Central memory CD8-positive, alpha-beta T cell (primary cell): ENCODE measurements at places on chromosomes 12 and 14.

DNA sequence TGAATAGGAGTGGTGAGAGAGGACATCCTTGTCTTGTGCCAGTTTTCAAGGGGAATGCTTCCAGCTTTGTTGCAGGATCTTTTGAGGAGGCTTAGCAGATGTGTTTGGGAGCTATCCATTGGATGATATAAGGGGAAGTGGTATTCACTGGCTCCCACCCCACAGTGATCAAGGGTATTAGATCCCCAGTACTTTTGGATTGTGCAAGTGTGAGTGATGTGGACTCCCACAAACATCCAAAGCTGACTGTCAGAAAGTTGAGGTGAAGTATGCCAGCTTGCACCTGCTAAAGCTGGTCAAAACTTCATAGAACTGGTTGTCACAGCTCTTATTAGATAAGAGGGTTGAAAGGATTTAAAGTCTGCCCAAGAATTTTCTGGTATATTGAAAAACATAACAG lies 110.1 kb upstream of the BTG1 start:
- no peak for DNase-seq

DNA sequence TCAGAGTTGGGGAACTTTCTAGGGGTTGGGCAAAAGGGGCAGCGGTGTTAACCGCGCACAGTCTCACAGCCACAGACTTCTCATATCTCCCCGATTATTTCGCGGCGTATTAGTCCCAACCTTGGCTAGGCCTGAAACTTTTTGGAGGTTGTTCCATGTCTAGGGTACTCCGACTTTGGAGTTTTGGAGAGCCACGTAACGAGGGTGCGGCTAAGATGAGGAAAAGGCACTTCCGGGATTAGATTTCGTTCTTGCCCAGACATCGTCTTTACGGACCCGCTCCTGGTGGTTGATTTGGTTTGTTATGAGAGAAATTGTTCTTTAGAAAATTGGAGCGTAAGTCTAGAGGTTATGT lies 513 bp downstream of the CCNK start:
- peak; percentile 17 for DNase-seq

DNA sequence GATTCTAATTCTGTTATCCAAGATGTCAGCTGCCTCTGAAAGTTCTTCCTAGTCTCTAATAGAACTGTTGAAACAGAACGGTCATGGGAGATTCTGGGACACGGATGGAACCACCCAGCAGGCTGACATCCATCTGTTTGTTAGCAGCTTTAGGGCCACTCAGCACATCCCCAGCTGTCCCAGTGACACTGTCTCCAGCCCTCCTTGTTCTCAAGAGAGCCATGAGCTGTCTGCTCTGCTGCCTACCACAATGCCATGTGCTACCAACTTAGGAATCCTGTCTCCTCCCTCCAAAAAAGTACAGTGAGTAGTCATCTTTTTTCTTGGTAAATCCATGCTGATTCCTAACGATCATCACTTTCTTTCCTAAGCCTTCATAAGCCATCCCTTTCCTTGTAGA lies 130.5 kb downstream of the ZFP36L1 start:
- no peak for DNase-seq

DNA sequence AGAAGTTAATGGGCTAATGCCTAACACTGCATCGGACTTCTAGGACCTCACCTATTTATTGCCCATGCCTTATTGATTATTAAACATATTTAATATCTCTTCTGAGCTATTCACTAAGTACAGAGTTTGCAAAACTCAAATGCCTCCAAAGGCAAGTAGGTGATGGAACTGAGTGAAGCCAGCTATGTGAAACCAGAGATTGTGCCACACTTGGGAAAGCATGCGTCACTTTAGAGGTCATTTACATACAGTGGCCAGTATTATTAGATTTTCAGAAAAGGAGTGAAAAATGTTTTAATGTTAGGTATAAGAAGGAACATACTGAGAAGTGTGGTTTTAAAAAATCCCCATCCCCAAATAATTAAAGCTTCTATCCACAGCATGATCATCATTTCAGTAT lies 27.7 kb downstream of the PDE6H start:
- no peak for DNase-seq

GRCh38 chr12:124529565-124530276 lies 37.7 kb downstream of the NCOR2 start:
- no peak for DNase-seq

- no peak for DNase-seq
Observed at GRCh38 chr12:131530422-131530821, 180.5 kb upstream of the SFSWAP start.

DNA sequence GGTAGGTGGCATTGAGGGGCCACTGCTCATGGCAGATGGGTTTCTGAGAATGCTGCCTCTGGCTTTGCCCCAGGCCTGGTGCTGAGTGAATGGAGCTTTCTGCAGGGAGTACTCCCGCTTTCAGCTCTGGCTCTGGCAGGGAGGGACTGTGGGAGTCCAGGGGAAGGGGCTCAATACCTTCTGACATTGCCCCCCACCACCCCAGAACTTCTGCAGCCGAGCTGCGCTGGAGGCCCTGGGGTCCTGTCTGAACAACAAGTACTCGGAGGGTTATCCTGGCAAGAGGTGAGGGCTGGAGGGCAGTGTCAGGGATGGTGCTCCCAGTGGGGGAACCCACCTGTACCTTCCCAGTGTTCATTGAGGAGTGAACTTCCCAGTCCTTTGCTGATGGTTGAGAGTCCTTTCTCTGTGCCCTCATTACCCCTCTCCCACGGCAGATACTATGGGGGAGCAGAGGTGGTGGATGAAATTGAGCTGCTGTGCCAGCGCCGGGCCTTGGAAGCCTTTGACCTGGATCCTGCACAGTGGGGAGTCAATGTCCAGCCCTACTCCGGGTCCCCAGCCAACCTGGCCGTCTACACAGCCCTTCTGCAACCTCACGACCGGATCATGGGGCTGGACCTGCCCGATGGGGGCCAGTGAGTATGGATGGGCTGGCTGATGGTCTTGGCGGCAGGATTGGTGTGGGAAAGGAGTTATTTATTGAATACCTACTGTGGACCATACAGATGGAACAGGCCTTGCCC lies 1.9 kb downstream of the SHMT2 start:
- no peak for DNase-seq

- DNase-seq: no peak
Observed at GRCh38 chr14:74089251-74090020, 4.7 kb downstream of the LIN52 start.

DNA sequence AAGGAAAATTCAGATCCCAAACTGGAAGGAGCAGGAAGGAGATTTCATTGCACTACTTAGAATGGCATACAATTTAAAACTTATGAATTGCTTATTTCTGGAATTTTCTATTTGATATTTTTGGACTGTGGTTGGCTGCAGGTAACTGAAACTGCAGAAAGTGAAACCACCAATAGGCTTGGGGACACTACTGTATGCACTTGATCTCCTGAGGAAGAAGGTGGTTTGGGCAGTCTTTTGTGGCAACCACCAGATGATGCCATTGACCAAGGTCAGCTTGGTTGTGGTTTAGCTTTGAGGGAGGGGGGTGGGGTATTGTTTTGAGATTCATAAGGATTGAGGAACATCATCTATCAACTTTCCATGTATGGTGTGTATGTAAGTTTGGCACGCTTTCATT lies 209.5 kb upstream of the STXBP6 start:
- DNase-seq: no peak

- no peak for DNase-seq
Observed at GRCh38 chr12:95733141-95733825, 57.3 kb downstream of the NTN4 start.

GRCh38 chr12:71415336-71416231 lies 24.0 kb upstream of the LGR5 start:
- no peak for DNase-seq

GRCh38 chr14:98564006-98564405 lies 708.0 kb downstream of the BCL11B start:
- DNase-seq: no peak

DNA sequence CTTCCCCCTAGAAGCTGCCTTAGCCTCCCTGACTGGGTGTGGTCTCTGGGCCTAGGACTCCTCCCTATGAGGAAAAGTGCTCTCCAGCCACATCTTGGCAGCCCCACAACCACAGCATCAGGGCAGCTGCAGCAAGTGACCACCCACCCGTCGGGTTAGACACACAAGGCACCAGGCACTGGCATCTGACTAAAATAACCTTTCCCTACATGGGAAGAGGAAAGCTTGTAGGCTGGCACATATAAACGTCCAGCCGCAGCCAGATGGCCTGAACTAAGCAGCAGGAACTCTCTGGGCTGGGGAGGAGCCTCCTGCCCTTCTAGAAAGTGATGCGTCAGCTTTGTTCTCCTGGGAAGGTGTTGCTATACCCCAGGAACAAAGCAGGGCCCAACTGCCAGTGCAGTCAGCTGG lies 328.7 kb downstream of the DPF3 start:
- DNase-seq: no peak

GRCh38 chr14:96792591-96792990 lies 4.6 kb upstream of the VRK1 start:
- no peak for DNase-seq

DNA sequence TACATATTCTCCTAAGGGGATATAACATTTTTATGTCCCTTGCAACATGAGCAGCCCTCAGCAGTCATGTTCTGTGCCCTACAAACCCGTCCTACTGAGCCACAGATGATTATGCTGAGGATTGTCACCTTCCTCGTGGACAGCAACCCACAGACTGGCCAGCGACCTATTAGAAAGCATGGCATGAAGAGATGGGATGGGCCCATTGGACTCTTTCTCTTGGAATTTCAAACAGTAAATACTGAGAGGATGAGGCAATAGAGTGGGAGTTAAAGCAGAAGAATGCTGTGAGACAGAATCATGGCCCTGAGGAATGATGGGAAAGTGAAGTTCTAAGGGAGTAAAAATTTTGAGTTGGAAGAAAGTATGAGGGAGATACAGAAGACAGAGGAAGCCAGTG lies 149.9 kb upstream of the BTG1 start:
- no peak for DNase-seq

GRCh38 chr14:28467611-28468010 lies 299.0 kb upstream of the FOXG1 start:
- no peak for DNase-seq

DNA sequence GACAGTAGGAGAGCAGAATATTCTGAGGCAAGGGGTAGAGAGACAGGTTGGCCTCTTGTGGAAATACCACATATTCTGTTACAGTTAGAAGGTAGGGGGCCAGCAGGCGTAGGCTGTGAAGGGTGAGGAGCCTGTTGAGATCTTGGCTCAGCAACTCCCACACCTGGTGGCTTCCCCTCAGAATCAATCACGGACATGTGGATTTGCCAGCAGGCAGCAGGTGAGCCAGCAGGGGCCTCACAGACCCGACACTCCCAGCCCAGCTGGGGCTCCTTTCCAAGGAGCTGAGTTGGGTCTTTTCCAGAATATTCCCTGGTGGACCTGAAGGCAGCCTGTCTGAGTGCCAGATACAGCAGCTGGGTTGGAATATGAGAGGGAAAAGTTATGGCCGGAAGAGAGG lies 150.0 kb upstream of the CRY1 start:
- no peak for DNase-seq

- no peak for DNase-seq
Observed at GRCh38 chr12:99257672-99258071, 389.9 kb upstream of the GARIN6 start.

- DNase-seq: no peak
Observed at GRCh38 chr14:75724414-75725204, 63.6 kb downstream of the TTLL5 start.

- DNase-seq: no peak
Observed at GRCh38 chr14:100022772-100023451, 42.3 kb upstream of the EVL start.

DNA sequence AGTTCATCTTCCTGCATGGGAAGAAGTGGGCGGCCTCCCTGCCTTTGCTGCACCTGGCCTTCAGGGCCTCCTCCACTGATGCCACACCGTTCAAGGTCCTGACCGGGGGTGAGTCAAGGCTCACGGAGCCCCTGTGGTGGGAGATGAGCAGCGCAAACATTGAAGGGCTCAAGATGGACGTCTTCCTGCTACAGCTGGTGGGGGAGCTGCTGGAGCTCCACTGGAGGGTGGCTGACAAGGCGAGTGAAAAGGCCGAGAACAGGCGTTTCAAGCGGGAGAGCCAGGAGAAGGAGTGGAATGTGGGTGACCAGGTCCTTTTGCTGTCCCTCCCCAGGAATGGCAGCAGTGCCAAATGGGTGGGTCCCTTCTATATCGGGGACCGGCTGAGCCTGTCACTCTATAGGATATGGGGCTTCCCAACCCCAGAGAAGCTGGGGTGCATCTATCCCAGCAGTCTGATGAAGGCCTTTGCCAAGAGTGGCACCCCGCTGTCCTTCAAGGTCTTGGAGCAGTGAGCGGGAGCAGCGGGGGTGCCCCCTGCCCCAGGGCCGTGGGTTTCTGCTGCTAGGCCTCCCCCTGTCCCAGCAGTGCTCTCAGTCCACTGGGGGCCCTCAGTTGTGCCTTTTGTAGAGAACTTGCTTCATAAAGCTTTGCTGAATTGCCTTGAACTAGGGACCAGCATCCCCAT lies 12.4 kb downstream of the CBLN3 start:
- DNase-seq: no peak

DNA sequence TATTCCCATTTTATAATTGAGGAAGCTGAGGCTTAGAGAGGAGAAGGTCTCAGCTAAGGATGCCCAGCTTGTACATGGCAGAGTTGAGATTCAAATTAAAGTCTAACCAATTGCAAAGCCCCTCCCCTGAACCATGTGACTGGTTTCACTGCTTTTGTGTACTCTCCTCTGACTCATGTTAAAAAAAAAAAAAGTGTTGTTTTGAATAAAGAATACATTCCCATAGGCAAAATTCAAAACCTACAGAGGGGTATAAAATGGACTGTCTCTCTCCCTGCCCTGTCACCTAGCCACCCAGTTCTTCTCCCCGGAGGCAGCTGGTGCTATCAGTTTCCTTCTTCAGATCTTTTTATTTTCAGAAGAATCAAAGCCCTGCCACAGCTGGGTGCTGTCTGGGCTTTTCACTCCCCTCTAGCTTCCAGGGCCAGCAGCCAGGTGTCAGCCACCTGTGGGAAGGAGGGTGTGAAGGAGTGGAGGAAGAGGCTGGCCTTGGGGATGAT lies 5.4 kb downstream of the PSMD9 start:
- DNase-seq: no peak

- DNase-seq: no peak
Observed at GRCh38 chr12:122452701-122453285, 30.3 kb upstream of the CLIP1 start.

GRCh38 chr12:42564556-42564955 lies 25.0 kb downstream of the PRICKLE1 start:
- DNase-seq: no peak

- DNase-seq: no peak
Observed at GRCh38 chr12:15131431-15131830, 89.8 kb downstream of the RERG start.

- no peak for DNase-seq
Observed at GRCh38 chr12:110688446-110689280, at the start of gene HVCN1. TSS of gene HVCN1 (minus strand) at chr12:110689115. CDS start at chr12:110683245, 5,870 bp downstream.
